Iris pigment epithelial cell (primary cell): ENCODE measurements at places on chromosomes 16 and 17.

DNA sequence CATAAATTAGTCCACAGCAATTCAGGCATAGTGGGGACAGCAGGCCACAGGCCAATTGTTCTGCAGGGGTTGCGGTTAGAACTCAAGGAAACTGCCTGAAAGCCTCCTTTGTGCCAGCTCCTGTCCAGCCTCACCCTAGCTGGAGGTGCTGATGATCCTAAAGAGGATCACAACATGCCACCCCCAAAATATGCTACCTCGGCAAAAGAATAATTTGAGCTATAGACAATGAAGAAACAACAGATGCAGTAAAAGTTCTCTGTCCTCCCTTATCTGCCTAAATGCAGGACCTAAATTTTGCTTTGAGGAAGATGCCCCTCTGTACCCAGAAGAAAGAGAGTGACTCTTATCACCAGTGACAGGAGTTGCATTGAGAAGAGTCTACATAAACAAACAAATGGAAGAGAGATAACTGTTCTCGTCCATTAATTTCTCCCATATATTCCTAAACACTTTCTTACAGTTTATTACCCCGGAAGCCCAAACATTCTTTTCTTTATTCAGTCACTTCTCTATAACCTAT, 14.7 kb downstream of the ALOX15 start:
- no peak for DNase-seq

GRCh38 chr16:58379736-58380135, 12.5 kb upstream of the GINS3 start:
- DNase-seq = no peak

- DNase-seq = no peak
Measured at GRCh38 chr16:85582229-85582991, 30.7 kb upstream of the GSE1 start.

DNA sequence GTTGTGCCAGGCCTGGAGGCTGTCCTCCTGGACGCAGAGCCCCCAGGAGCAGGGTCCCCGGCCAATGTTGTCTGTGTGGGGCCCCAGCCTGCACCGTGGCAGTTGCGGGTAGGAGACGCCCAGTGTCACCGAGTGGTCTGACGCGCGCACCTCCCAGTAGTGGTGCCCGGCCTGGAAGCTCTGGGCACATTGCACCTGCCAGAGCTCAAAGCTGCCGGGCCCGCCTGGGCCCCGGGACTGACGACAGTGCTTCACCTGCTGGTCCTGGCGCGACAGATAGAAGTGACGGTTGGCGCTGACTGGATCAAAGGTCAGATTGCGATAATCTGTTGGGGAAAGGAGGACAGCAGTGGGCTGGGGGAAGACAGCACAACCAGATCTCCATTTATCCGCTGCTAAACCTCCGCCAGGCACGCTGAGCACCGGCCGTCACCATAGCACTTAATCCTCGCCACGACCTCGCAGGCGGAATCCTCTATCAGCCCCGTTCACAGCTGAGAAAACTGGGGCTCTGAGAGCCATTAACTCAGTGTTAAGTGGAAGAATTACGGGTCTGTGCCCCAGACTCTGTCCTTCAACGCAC, 5.6 kb downstream of the TRIM65 start:
- DNase-seq = no peak

GRCh38 chr17:82848022-82848592, 8.3 kb upstream of the ZNF750 start:
- DNase-seq = peak; percentile 78

DNA sequence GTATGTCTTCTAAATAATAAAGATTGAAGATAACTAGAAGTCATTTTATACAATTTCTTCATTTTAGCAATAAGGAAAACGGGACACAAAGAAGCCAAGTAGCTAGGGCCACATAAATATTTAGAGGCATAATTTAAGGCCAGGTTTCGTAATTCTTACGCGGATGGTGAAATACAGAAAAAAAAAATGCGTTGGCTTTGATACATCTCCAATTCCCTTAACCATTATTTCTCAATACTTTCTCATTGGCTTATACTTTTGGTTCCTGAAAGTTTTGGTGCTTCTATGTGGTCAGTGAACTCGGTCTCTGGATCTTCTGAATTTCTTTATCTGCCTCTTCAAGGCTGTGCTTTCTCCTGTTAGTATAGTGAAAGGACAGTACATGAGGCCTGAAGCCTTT, 888.1 kb downstream of the KCNJ2 start:
- DNase-seq = no peak
